ENCODE measurements at places on chromosomes 5 and 9. TPM values are rescaled to one million over a fixed set of nuclear protein-coding genes. Genes with fewer than 3 reads are reported as not detected.
A peak's percentile ranks its signal among the peaks of the same experiment; 100 is the strongest.

TLX3 gene
- not detected for total RNA-seq

DND1 gene
- total RNA-seq, result 1.3 TPM

SLC4A9 gene
- not detected for total RNA-seq

ZER1 gene
- 42.9 TPM for total RNA-seq

LOX gene
- 125 TPM for total RNA-seq

WDR38 gene
- not detected for total RNA-seq

IL5 gene
- total RNA-seq, result not detected

SFXN1 gene
- total RNA-seq, result 26.9 TPM

DNA sequence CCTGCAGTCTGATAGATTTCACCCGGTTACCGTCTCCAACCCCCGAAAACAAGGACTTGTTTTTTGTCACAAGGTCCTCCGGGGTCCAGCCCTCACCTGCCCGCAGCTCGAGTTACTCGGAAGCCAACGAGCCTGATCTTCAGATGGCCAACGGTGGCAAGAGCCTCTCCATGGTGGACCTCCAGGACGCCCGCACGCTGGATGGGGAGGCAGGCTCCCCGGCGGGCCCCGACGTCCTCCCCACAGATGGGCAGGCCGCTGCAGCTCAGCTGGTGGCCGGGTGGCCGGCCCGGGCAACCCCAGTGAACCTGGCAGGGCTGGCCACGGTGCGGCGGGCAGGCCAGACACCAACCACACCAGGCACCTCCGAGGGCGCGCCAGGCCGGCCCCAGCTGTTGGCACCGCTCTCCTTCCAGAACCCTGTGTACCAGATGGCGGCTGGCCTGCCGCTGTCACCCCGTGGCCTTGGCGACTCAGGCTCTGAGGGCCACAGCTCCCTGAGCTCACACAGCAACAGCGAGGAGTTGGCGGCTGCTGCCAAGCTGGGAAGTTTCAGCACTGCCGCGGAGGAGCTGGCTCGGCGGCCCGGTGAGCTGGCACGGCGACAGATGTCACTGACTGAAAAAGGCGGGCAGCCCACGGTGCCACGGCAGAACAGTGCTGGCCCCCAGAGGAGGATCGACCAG is 121.3 kb downstream of the DAB2IP start:
- H3K27ac ChIP-seq, result peak overlapping the region; percentile 2
- peak; percentile 85 for DNase-seq
- no peaks in the 10 kb centered on the region for H3K4me1 ChIP-seq

- no peak for DNase-seq
- H3K27me3 ChIP-seq, result peaks cover 2% of the 10 kb centered on the region
- no peak overlapping the region for H3K4me3 ChIP-seq
- H3K27ac ChIP-seq, result no peak overlapping the region
- H3K4me1 ChIP-seq, result no peaks in the 10 kb centered on the region
- no peaks in the 10 kb centered on the region for H3K36me3 ChIP-seq
Measured at GRCh38 chr5:176180781-176181180, 57.4 kb upstream of the SIMC1 start.

GRCh38 chr5:102888483-102888882 is 133.4 kb downstream of the PAM start:
- peaks cover 2% of the 10 kb centered on the region for H3K4me1 ChIP-seq
- no peak overlapping the region for H3K27ac ChIP-seq
- H3K4me3 ChIP-seq, result no peak overlapping the region
- no peaks in the 10 kb centered on the region for H3K27me3 ChIP-seq

- H3K27ac ChIP-seq, result no peak overlapping the region
- no peak for DNase-seq
- no peaks in the 10 kb centered on the region for H3K27me3 ChIP-seq
- no peak overlapping the region for H3K4me3 ChIP-seq
- H3K4me1 ChIP-seq, result no peaks in the 10 kb centered on the region
Measured at GRCh38 chr5:34585601-34586104, 70.5 kb upstream of the RAI14 start.

DNA sequence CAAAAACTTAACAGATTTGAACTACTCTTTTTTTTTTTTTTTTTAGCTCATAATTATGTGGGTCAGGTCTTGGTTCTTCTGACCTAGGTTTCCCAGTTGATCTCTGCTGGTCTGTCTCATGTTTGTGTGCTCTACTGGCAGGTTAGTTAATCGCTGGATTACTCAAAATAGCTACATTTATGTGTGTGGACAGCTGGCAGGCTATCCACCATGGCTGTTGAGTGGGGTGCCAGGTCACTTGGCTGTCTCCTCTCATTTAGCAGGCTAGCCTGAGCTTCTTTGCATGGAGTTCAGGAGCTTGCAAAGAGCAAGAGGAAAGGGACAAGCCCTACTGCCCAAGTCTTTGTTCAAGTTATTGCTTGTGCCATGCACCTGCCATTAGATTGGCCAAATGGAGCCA is 9.3 kb downstream of the ADCY2 start:
- H3K4me1 ChIP-seq, result no peaks in the 10 kb centered on the region
- no peaks in the 10 kb centered on the region for H3K27me3 ChIP-seq
- peaks cover 2% of the 10 kb centered on the region for H3K36me3 ChIP-seq
- no peak for DNase-seq
- H3K27ac ChIP-seq, result no peak overlapping the region
- H3K4me3 ChIP-seq, result no peak overlapping the region

DNA sequence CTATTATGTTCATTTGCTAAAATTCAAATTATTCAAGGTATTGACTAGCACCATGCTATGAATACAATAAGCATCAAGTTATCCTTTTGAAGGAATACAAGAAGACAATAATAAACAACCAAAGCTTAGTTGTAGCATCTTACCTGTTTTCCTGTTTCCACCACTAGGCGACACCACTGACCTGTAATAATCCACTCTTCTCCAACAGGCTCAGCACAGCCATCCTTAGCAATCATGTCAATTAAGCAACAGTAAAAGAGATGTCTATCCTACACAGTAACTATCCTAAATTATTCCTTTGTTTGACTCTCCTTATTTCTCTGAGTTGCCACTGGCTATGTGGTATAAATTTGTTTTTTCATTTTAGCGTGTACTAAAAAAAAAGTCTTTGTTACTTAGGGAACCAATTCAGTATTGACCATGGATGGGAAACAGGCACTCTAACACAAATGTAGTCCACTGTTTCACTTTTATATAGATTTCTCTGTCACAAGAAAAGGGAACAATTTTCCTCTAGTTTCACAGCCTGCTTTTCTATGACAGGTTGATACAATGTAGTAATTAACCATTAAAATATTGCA is 46.2 kb downstream of the PCA3 start:
- H3K4me1 ChIP-seq, result peaks cover 3% of the 10 kb centered on the region
- no peaks in the 10 kb centered on the region for H3K27me3 ChIP-seq
- DNase-seq, result no peak
- peaks cover 6% of the 10 kb centered on the region for H3K36me3 ChIP-seq
- no peak overlapping the region for H3K4me3 ChIP-seq

DNA sequence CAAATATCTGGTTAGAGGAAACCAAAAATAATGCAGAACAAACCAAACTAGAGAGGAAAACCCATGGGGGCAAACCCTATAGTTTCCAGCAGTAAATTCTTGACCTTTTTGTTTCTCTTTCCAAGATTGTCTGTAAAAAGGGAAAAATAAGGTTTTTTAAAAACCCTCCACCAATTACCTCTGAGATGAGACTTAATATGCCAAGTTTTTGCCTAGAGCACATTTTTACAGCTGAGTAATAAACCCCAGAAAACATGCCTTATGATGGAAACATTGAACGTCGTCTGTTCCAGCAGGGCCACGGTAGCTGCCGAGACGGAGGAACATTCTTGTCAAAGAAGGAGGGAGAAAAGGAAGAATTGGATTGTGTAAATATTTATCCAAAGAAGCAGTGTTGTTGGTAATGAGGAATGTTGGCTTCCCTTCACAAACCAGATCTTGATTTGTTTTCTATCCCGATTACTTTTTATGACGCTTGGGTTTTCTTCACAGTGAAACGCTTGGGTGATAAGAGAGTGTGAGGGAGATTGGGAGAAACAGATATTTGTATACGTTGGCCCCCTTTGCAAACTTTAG is 17.3 kb upstream of the MSX2 start:
- no peak overlapping the region for H3K4me3 ChIP-seq
- H3K36me3 ChIP-seq, result no peaks in the 10 kb centered on the region
- H3K27ac ChIP-seq, result no peak overlapping the region

DNA sequence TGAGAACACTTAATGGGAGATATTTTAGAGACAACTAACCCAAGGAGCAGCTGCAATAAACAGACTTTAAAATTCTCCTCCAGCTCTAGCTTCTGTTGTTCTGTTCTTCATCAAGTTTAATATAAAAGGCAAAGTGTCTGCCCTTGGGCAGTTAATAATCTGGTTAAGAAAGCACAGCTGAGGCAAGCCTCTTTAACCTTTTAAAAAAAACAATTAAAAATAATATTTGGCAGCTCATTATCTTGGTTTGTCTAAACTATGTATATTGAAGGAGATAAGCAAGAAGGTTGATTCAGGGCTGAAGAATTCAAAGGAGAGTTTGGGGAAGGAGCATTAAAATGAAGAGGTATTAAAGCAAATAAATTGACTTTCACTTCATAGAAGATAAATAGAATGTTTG is 75.4 kb downstream of the TSSK1B start:
- no peak overlapping the region for H3K27ac ChIP-seq
- H3K27me3 ChIP-seq, result no peaks in the 10 kb centered on the region
- DNase-seq, result no peak

- H3K27me3 ChIP-seq, result no peaks in the 10 kb centered on the region
- H3K4me3 ChIP-seq, result no peak overlapping the region
- no peak for DNase-seq
- H3K27ac ChIP-seq, result no peak overlapping the region
- no peaks in the 10 kb centered on the region for H3K36me3 ChIP-seq
Measured at GRCh38 chr9:89657765-89658164, 53.0 kb downstream of the GADD45G start.

DNA sequence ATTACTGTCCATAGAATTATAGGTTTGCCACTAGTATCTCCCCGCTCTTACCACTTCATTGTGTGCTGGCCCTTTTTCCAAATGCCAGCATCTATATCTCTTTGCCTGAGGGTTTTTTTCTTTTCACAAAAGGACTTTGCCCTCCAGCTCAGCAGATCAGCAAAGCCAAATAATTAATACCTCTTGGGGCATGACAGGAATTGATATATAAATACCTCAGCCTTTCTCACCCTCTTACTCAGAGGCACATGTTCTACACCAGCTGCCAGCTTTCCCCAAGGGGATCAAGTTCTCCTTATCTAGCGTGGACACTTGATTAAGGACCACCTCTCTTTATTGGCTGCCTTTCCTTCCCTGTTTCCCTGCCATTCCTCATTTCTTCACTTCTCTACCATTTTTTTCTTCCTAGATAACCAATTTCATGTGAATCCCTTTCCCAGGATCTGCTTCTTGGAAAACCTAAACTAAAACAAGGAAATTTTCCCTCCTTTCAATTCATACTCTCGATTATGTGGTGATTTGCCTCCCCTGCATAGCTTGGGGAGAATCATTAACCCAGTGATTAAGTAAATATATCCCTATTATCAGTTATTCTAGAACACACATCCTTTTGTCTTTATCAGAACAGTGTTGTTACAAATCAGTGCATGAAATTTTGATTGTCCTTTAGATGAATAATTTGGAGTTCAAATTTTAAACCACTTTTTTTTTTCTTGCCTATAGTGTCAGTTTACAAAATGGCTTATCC is 6.9 kb upstream of the NUDT12 start:
- H3K4me3 ChIP-seq, result no peak overlapping the region
- H3K27ac ChIP-seq, result no peak overlapping the region
- H3K27me3 ChIP-seq, result no peaks in the 10 kb centered on the region
- no peaks in the 10 kb centered on the region for H3K4me1 ChIP-seq

GRCh38 chr5:167790462-167791260 is 500.8 kb upstream of the WWC1 start:
- peak overlapping the region; percentile 45 for H3K4me3 ChIP-seq
- H3K27me3 ChIP-seq, result no peaks in the 10 kb centered on the region
- H3K27ac ChIP-seq, result peak overlapping the region; percentile 83
- DNase-seq, result no peak
- H3K4me1 ChIP-seq, result no peaks in the 10 kb centered on the region
- H3K36me3 ChIP-seq, result no peaks in the 10 kb centered on the region

DNA sequence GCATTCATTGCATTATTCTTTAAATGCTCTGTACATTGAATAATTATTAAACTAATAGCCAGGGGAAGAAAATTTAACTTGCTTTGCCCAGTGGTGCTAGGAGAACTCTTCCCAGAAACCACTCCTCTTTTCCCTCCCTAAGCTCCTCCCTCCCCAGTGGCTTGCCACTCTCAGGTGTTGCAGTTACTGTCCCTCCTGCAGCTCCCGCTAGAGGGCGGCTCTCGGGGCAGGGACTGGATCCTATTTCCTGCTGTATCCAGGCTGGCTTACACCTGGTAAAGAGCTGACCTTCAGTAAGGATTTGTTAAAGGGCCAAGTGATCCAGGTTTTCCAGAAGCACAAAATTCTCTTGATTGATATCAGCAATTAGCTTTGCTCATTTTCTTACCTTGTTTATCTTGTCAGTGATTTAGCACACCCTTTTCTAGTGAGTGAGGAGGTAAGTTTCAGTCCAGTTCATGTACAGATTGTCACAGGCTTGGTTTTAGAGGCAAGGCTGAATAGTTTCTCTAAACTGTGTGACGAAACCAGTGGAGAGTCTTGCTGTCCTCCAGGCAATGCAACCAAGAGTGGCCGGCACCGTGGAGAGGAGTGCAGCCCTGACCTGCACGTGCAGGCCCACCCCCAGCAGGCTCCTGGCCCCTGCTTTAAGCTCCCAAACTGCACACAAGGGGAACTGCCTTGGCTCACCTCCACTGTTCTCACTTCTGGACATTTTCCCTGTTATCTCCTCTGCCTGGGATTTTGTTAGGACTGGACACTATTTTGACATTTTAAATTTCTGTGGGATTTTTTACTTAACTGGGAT is 423.8 kb downstream of the SPOCK1 start:
- DNase-seq, result no peak
- H3K4me3 ChIP-seq, result no peak overlapping the region
- H3K27ac ChIP-seq, result no peak overlapping the region
- no peaks in the 10 kb centered on the region for H3K27me3 ChIP-seq

GRCh38 chr9:32423371-32423770 is 38.9 kb downstream of the ACO1 start:
- H3K27me3 ChIP-seq, result no peaks in the 10 kb centered on the region
- H3K4me1 ChIP-seq, result no peaks in the 10 kb centered on the region
- H3K36me3 ChIP-seq, result peaks cover 9% of the 10 kb centered on the region
- no peak overlapping the region for H3K4me3 ChIP-seq

- DNase-seq, result no peak
- H3K27me3 ChIP-seq, result no peaks in the 10 kb centered on the region
- peak overlapping the region; percentile 57 for H3K4me3 ChIP-seq
- no peaks in the 10 kb centered on the region for H3K4me1 ChIP-seq
- H3K27ac ChIP-seq, result peak overlapping the region; percentile 84
- H3K36me3 ChIP-seq, result no peaks in the 10 kb centered on the region
Measured at GRCh38 chr5:43065387-43065947, 25.3 kb upstream of the ANXA2R start.

Measured in aorta (tissue), 5 donors.